ENCODE measurements at places on chromosomes 5 and 9.

GRCh38 chr5:79521156-79521555, 7.2 kb upstream of the HOMER1 start:
- no peak for DNase-seq

DNA sequence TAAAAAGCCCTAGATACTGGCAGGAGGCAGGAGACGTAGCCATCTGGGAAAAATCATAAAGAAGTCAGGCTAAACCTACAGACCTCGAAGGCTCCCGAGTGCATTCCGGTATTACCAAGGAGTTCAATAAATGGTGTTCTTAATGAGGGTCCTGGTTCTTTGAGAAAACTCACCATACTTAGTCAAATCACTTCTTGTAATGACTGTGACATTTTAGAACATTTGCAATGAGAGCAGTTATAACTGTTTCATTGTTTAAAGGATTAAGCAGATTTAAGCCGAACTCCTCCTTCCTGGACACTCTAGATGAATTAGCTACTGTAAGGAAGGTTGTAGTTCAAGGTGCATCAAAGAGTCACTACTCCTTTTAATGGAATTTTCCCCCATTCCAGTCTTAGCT, 67.8 kb downstream of the EFNA5 start:
- no peak for DNase-seq

DNA sequence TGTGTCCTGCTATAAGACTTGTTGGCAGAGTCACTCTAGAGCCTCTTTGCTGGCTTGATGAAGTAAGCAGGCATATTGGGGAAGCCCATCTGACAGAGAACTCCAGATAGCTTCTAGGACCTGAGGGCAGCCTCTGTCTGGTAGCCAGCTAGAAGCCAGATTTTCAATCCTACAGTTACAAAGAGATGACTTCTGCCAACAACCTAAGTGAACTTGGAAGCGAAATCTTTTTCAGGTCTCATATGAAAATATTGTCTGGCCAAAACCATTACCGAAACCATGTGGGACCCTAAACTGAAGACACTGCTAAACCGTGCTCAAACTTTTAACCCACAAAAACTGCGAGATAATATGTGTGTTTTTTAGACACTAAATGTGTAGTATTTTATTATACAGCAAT, 140.9 kb downstream of the MRPS30 start:
- DNase-seq = no peak

DNA sequence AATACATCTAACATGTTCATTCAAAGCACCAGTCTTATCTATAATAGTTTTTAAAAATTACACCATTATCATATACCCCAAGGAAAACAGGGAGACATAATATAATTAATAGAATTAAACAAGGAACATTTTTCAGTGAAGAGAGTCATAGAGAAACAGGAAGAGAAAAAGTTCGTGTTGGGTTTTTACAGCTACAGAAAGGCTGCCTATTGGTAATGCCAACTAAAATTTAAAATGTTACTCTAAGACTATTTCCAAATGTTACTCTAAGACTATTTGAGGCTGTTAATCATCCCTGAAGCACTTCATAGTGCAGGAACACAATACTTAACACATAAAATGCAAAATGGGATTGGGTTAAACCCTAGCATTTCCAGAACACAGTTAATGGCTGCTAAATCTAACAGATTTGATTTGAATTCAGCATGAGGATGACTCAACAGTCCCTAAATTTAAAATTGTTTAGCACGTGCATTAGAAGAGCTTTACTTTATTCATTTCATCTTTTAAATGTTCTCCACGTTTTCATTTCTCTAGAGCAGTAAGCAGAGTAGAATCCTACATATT, 54.5 kb downstream of the OXCT1 start:
- DNase-seq = no peak

DNA sequence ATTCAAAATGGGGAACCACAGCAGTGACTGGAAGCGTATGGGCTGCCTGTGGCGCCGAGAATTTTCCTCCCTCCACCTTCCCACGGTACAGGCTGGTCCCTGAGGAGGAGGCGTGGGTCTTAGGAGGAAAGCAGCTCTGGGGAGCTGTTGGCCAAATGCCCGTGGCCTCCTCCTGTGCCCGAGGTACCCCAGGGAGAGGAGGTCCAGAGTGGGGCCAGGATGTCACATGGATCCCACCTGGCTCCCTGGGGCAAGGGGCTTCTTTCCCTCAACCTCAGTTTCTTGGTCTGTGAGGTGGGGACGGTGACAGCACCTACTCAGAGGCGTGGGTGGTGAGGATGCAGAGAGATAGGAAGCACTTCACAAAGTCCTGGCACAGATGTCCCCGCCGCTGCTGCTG, 16.5 kb downstream of the PRRX2 start:
- no peak for DNase-seq

GRCh38 chr5:172559004-172559932, 81.8 kb upstream of the NEURL1B start:
- peak; percentile 20 for DNase-seq

GRCh38 chr9:20619487-20620200, 2.7 kb downstream of the MLLT3 start:
- DNase-seq = no peak

DNA sequence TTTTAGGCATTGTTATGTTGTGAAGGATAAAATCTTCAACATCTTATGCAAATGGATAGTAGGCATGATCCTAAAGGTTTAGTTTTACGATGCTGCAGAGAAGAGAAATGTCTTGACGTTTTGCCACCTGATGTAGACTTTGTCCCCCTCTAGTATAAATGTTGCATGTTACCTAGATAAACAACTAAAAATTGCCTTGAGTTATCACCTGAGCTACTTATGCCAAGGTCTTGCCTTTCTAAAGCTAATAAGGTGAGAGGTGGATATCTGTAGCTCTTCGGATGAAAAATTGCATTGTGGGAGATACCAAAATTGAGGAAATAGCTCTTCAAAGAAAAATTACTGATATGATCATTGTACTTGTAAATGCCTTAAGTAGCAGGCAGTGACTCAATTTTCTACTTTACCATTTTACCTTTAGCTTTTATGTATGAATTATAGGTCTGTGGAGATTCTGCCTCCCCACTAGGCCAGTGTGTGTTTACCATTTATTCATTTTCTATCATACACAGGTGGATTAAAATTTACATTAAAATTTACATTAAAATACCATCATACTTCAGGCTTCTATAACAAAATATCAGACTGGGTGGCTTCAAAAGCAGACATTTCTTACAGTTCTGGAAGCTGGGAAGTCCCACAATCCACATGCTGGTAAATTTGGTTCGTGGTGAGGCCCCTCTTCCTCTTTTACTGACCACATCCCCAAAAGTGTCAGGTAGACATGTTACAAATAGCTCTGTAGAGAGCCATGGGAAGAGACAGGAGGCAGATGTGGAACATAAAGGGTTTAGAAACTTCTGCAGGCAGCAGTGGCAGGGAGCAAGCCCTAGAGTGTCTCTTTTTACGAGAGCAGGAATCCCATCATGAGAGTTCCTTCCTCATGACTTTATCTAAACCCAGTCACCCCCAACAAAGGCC, 100.7 kb upstream of the ERBIN start:
- no peak for DNase-seq

GRCh38 chr5:78592735-78593386, 55.7 kb downstream of the LHFPL2 start:
- no peak for DNase-seq

- DNase-seq = no peak
These were observed 140.3 kb downstream of the ROR2 start for GRCh38 chr9:91809581-91810285.

DNA sequence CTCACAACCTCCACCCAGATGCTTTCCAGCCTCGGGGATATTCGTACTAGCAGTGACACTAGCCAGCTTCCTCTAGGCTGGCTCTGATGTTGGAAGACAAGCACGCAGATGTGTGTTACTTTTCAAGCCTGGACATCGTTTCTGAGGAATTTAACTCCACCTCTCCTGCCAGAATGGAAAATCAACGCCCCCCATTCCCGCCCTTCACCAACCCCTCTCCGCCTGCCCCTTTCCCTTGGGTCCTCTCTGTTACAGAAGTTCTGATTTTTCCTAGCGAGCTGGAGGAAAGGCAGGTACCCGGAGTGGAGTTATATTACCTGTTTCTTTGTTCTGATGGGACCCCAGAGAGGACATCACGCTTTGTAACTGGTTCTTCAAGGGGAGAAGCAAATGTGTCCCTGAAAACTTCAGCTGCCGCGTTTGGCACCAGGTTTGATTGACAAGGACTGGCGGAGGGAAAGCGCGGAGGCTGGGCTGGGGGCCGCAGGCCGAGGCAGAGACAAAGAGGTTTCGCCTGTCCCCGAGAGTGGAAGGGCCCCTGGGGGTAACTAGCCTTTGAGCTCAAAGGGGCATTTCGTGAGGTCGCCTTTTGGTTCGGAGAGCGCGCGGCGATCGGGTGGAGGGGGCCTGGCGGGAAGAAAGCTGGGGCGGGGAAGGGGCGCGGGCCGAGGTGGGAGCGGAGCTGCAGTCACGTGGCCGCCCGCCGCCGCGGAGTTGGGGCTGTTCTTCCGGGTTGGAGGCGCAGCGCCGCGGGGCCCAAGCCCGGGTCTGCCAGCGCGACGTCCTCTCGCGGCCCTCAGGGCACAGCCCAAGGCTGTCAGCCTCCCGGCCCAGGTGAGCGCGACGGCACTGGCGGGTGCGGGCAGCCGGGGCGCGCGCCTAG, at the start of gene NNT:
Gene NNT (plus strand): TSS at position 720 of the 883 bp plus-strand sequence. CDS start 6,016 bp downstream, outside the sequence.
- DNase-seq = no peak

- no peak for DNase-seq
These were observed 619.1 kb upstream of the COX7C start for GRCh38 chr5:85998656-85999055.

GRCh38 chr5:61416420-61416819, 84.4 kb downstream of the ZSWIM6 start:
- DNase-seq = no peak

DNA sequence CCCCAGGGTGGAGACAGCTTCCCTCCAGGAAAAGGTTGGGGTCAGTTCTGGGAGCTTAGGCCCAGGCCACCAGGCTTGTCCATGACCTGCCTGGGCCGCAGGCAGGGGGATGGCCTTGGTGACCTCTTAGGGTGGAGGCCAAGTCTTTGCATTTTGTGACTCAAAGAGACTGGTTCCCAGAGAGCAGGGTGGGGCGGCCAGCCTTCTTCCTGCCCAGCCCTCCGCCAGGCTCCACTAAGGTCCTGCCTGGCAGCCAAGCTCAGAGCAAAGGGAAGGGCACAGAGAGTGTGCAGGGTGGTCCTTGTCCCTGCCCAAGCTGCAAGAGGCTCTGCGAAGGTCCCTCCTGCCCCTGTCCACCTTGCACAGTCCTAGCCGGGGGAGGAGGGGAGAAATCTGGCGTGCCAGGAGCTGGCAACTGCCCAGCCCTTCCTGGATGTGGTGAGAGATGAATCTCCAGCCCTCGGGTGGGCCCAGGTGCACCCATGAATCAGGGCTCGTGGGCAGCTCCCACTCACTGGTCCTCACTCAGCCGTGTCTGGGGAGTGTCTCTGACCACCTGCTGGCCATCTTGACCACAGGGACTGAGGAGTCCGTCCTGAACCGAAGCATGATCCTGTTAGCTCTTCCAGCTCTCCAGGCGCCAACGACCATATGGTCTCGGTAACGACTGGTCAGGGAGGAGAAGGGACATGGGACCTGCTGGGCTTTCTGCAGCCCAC, 2.3 kb upstream of the PTGDS start:
- DNase-seq = no peak

DNA sequence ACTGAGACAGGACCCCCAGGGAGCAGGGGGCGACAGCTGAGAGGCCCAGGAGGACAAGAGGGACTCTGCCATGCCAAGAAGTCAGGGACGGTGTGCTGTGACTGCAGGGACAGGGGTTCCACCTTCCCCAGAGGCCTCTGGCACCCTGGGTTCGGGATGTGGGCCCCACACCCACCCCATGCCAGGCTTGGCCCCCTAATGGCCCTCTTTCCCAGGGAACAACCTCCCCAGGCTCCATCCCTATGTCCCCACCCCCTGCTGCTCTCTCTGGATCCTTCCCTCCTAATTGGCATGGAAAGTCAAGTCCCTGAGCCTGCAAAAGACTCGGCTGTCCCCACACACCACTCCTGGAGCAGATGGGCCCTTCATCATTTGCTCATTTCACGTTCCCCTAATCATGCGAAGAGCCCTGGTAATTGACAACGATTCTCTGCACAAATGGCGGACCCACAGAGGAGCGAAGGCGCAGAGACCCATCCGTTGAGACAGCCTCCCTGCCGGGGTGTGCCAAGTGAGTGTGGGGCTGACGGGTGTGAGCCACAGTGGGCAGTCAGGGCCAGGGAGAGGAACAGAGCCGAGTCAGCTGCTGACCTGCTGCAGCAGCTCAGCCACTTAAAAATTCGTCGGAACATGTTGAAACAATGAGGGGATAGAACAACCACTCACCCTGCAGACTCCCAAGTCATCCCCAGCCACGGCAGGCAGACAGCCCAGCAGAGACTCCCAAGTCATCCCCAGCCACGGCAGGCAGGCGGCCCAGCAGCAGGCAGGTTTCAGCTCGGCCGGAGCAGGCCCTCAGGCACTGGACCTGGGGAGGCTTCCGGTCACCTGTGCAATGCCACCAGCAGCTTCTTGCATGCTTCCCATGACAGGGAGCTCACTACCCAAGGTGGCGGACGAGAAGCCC, 109.0 kb downstream of the VAV2 start:
- DNase-seq = no peak

GRCh38 chr5:113354055-113354454, 80.7 kb downstream of the TSSK1B start:
- DNase-seq = no peak

DNA sequence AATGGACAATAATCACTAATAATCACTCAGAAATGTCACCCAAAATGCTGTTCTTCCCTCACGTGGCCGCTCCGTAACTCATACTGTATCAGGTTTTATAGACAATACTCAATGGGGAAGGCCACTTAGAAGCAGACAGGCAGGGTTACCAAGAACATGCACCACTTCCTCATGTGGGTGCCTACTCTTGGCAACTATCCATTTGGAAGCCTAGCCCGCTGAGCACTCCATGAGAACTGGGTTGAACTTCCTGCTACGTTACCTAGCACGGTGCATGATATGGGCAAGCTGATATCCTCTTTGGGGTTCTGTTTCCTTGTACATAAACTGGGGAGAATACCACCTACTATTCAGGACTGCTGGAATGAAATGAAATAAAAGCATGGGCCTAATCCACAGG, 14.3 kb downstream of the DAP start:
- DNase-seq = no peak

GRCh38 chr9:35114840-35115628, 628 bp downstream of the ATOSB start:
- DNase-seq = no peak

DNA sequence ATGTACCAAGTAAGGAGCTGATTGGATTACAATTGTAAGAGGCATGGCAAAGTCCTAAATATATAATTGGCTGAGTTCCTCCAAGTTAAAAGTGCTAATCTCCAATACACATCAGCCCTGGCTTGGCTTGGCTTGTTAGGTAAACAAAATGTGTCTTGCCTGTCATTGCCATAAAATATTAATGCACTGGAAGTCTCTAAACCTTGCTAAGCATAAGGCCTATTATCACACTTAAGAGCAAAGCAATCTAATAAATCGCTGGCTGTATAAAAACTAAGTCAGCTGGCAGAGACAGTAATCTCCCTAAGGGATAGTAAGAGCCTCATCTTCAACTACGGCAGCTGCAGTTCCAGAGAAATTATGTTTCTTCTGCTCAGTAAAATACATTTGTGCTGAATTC, 418.6 kb upstream of the GRAMD2B start:
- no peak for DNase-seq
